Mesothelial cell of epicardium (in vitro differentiated cells): ENCODE measurements at places on chromosomes 7 and 10. TPM values are rescaled to one million over a fixed set of nuclear protein-coding genes. Genes with fewer than 3 reads are reported as not detected.

Gene MRC1
- total RNA-seq: not detected in 3 replicates

- H3K36me3 ChIP-seq: no peaks in the 10 kb centered on the region
- no peak for DNase-seq
- no peak overlapping the region for H3K27ac ChIP-seq
- peaks cover 7% of the 10 kb centered on the region for H3K4me1 ChIP-seq
Observed at GRCh38 chr10:76866841-76867586, 770.6 kb downstream of the KCNMA1 start.

- H3K27me3 ChIP-seq: no peaks in the 10 kb centered on the region
- H3K36me3 ChIP-seq: peaks cover 2% of the 10 kb centered on the region
- H3K4me1 ChIP-seq: peaks cover 22% of the 10 kb centered on the region
- H3K27ac ChIP-seq: peak overlapping the region; percentile 18
- H3K4me3 ChIP-seq: no peak overlapping the region
Observed at GRCh38 chr7:42672339-42672999, 239.4 kb downstream of the C7orf25 start.

DNA sequence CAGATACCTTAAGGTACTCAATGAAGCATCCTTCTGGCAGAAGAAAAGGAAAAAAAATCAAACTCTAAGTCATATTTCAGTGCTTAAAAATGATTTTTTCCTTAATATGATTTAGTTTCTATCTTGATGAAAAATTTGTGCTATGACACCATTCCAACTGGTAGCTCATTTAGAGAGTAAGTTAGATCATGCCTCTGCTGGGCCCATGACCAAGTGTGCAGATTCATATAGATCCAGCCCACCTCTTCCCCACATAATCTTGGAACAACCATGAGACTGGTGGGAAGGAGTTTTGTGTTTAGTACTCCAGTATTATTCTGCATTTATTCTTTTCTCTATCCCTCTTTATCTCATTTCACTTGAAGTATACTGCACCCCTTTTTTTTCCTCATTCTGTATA lies 908.3 kb downstream of the KCNMA1 start:
- H3K4me3 ChIP-seq: no peak overlapping the region
- no peak for DNase-seq
- H3K4me1 ChIP-seq: no peaks in the 10 kb centered on the region
- H3K36me3 ChIP-seq: no peaks in the 10 kb centered on the region
- peaks cover 42% of the 10 kb centered on the region for H3K27me3 ChIP-seq

DNA sequence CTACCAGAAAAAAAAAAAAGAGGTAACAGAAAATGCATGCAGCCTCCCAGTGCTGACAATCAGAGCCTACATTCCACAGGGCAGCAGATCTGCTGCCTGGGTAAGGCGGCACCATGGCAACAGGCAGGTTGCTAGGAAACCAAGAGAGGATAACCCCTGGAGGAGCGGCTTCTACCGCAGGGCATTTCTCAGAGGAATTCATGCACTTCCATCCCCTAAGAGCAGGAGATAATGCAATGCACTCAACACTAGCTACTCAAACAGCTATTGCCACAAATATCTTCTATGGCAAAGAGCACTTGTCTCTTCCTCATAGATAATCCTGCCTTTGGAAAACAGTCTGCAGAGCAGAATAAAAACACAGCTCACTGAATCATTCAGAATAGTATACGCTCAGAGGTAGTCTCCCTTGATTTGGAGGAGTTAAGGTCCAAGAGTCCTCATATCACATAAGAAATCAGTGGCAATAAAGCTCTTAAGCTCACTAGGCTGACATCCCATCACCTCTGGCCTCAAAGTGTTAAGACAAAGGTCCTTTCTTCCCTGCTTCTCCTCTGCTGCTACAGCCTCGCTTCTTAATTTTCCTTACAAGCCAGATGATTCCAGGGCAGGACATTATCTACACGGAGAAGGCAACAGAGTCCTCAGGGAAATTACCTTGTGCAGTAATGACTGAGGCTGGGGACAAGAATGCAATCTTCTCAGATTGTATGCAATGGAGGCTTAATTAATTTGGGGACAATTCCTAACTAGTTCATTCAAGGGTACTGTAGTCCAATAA lies 10.7 kb downstream of the PSAP start:
- no peaks in the 10 kb centered on the region for H3K36me3 ChIP-seq
- H3K27me3 ChIP-seq: no peaks in the 10 kb centered on the region
- H3K4me1 ChIP-seq: peaks cover 51% of the 10 kb centered on the region
- peak; percentile 77 for DNase-seq

DNA sequence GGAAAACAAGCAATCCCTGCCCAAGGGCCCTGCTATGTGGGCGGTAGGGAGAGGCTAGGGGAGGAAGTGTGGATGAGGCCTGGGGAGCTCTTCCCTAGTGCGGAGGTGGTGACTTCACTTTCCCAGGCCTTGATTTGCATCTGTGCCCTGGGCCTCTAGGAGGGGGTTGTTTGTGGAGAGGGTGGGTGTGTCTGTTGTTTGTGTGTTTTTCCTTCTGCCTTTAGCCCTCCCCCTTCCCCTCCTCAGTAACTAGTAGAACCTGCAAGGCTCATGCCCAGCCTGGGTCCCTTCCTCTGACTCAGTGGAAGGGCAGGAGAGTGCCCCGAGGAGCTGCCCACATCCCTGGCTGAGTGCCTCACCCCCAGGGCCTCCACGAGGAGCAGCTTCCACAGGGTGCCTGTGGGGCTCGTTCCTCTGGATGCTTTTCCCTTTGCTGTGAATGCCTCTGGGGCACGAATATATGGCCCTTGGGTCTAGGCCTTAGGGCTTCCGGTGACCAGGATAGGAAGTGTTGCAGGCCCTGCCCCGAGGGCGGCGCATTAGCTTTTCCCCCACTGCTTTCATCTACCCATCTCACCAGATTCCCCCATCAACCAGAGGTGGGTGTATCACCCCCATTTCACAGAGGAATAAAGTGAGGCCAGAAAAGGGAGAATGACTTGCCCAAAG lies 89.4 kb upstream of the DUSP5 start:
- H3K27ac ChIP-seq: peak overlapping the region; percentile 34
- no peaks in the 10 kb centered on the region for H3K36me3 ChIP-seq
- DNase-seq: no peak
- H3K27me3 ChIP-seq: no peaks in the 10 kb centered on the region

Gene STOX1
- 2.5 to 3.0 TPM (median 2.6 TPM) in 3 replicates for total RNA-seq

DNA sequence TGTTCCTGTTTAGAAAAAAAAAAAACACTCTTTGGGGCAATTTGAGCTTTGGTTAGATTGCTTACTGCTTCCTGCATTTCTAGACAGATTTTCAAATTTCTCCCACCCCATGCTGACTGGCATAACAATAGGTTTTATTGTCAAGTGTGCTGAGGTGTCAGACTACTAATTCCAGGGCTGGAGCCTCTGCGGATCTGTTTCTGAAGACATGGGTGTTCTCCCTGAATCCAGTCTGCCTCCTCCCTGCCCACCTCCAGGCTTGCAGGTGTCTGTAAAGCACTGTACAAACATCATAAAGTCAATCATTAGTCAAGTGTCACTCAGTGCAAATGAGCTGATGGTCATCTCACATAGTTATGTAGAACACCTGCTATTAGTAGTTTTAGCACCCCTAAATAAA lies 292.4 kb downstream of the GATA3 start:
- H3K4me1 ChIP-seq: peaks cover 27% of the 10 kb centered on the region
- DNase-seq: no peak
- no peak overlapping the region for H3K4me3 ChIP-seq
- H3K27ac ChIP-seq: no peak overlapping the region
